Activated CD4-positive, alpha-beta T cell treated with anti-CD3 and anti-CD28 coated beads, Interleukin-2, amount 50 U/mL, for 48 hours (primary cell): ENCODE measurements at places on chromosomes 5 and 9.

GRCh38 chr5:52915176-52915875 is 73.8 kb upstream of the ITGA2 start:
- peak; percentile 29 for DNase-seq

DNA sequence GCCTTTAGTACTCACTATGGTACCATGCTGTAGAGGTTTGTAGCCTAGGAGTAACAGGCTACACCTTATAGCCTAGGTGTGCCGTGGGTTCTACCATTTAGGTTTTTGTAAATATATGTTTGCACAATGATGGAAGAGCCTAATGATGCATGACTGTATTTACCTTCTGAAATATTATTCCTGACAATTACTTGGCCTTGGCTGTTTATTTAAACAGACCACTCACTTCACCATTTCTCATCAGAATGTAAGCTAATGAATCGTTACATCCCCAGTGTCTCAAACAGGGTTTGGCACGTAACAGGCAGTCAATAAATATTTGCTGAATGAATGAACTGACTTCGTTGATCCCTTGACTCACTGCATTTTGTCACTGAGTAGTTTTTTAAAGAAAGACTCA is 93.1 kb downstream of the MED27 start:
- no peak for DNase-seq

GRCh38 chr9:27485158-27485557 is 38.9 kb upstream of the IFNK start:
- no peak for DNase-seq

- DNase-seq = no peak
These were observed 72.5 kb downstream of the APTX start for GRCh38 chr9:32928912-32929311.

GRCh38 chr5:9919306-9920030 is 289.3 kb upstream of the TAS2R1 start:
- no peak for DNase-seq
